GM04503 (cell line): ENCODE measurements at places on chromosomes 1 and 21.

DNA sequence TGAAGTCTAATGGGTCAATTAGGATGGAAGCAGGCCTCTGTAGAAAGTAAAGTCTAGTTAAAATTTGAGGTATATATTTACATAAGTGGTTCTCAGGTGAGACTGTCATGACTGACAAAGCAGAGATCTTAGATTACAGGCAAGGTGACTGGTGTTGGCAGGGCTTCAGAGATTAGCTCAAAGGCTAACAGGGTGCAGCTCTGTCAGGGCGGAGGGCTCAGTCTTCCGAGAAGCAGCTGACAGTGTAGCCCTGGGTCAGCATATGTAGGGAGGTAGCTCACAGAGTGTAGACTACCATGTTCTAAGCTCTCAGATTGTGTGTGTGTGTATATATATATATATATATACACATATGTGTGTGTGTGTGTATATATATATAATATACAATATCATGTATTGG lies 54.7 kb downstream of the RBM11 start:
- no peak for DNase-seq

GRCh38 chr21:45615145-45615711 lies 28.3 kb upstream of the PCBP3 start:
- no peak for DNase-seq

DNA sequence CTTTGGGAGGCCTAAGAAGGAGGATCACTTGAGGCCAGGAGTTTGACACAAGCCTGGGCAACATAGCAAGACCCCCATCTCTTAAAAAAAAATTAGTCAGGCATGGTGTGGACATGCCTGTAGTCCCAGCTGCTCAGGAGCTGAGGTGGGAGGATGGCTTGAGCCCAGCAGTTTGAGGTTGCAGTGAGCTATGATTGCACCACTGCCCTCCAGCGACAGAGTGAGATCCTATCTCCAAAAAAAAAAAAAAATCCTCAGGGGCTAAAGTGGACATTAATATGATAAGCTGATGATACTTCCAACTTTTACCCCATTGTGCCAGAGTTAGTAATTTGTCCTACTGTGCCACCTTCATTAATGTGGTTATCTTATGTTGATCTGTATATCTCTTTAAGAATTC lies 327.8 kb upstream of the FMN2 start:
- no peak for DNase-seq

DNA sequence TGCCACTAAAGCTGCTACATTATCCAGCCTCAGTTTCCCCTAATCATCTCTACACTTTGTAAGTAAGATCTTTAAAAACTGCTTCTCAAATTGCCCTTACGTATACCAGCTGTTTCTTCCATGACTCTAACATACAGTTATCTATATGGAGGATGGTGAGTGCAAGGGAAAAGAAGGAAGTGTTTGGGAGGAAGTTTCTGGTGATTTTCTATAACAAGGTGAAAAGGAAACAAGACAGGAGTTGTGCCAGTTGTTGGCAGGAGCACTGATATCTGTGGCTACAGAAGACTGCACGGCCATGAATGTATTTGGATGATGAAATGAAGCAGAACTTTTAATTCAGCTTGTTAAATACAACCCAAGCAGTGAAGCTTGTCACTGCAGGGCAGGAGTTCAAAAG lies 32.3 kb upstream of the NHLH2 start:
- DNase-seq: no peak

- DNase-seq: no peak
Observed at GRCh38 chr1:3530086-3530925, 75.8 kb downstream of the ARHGEF16 start.
